ENCODE measurements at places on chromosomes 7 and 10.
A peak's percentile ranks its signal among the peaks of the same experiment; 100 is the strongest.

DNA sequence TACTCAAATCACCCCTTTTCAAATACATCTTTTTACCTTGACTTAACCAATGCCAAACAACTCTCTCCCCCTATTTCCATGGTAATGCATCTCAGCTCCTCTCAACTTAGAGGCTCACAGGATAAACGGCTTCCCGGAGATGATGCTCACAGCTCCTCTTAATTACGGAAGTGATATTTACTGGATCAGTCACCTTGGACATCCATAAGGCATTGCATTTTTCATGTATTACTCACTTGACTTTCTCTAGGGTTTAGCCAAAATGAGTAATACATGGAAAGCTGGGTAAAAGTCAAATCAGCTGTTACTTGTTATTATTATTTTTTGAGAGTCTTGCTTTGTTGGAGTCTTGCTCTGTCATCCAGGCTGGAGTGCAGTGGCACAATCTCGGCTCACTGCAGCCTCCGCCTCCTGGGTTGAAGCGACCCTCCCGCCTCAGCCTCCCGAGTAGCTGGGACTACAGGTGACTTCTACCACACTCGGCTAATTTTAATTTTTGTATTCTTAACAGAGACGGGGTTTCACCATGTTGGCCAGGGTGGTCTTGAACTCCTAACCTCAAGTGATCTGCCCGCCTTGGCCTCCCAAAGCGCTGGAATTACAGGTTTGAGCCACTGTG lies 73.3 kb upstream of the RHEB start:
- no peak for DNase-seq

- no peak for DNase-seq
Measured at GRCh38 chr10:66378117-66378876, 547.5 kb upstream of the LRRTM3 start.

DNA sequence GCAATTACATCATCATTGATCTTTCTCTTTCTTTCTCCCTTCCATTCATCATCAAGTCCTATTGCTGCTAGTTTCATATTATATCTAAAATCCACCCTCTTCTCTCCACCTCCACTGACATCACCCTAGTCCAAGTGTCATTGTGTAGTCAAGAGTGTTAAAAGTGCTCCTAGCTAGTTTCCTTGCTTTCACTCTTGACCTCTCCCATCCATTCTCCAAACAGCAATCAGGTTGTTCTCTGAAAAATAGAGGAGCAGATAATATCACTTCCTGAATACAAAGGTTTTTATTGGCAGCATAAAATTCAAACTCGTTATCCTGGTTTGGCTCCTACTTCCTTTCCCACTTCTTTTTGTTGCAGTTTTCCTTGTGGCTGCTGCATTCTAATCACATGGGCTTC lies 61.6 kb upstream of the PHF14 start:
- DNase-seq: no peak

DNA sequence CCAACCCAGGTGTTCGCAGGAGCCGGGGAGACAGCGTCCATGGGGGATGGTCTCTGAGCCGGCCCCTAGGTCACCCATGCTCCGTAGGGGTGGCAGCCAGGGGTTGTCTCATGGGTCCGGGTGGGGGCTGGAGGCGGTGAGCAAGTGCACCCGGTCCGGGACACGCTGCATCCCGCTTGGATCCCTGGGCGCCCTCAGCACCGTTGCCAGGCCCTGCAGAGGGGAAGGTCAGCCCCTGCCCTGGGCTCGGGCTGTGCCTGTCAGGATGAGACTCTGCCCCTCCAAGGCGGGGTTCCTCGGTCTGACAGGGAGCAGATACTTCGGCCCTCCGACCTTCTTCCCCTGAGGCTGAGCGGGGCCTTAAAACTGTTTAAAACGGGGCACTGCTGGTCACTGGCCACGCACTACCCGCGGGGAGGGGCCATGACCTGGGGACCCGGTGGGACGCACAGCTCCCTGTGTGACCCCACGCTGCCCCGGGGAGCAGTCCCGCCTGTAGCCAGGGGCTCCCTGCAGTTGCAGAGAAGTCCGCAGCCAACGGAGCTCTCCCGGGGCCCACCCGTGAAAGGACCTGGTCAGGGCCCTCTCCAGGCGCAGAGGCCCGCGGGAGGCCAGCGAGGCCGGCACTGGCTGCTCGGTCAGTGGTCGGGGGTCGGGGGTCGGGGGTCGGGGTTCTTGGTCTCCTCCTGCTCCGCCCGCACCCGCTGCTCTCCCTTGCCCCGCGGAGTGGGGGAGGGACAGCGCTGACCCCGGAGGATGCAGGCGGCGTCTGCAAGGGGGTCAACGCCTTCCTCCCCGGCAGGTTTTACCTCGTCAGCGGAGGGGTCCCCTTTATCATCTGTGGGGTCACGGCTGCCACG lies 33.4 kb upstream of the KNDC1 start:
- DNase-seq: no peak

DNA sequence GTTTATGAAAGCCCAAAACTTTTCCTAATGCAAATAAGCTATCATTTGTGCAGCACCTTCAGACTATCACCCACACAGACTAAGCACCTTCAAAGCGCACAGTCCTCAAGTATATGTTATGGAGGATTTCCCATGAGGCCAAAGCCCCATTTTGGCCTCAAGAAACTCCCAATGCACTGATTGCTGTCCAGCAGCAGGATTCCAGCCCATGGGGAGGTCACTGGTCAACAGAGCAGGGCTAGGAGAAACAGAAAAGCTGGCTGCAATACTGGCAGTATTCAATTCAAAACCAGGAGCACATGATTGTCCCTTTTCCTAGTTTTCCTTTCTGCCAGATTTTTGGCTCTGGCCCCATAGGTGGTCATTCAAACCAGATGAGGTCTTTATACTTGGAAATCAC lies 24.5 kb upstream of the KIAA1217 start:
- no peak for DNase-seq

DNA sequence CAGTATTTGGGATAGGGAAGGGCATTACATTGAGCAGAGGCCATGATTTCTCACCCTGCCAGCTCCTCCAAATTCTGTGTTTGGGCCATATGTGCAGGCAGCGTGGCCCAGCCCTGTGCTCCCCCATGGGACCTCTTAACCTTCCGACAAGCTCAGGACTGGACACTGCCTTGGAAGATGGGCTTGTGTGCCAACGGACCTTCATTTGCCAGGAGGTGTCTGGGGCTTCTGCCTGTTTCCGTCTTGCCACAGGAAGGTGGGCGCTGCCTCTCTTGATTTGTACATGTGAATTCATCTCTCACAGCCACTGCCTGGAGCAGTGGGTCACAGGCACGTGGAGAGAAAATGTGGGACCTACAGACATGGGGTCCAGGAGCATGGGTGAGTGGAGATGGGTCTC lies 272.6 kb downstream of the CCSER2 start:
- DNase-seq: no peak

- DNase-seq: no peak
Measured at GRCh38 chr10:12418000-12418399, 68.7 kb downstream of the CAMK1D start.

DNA sequence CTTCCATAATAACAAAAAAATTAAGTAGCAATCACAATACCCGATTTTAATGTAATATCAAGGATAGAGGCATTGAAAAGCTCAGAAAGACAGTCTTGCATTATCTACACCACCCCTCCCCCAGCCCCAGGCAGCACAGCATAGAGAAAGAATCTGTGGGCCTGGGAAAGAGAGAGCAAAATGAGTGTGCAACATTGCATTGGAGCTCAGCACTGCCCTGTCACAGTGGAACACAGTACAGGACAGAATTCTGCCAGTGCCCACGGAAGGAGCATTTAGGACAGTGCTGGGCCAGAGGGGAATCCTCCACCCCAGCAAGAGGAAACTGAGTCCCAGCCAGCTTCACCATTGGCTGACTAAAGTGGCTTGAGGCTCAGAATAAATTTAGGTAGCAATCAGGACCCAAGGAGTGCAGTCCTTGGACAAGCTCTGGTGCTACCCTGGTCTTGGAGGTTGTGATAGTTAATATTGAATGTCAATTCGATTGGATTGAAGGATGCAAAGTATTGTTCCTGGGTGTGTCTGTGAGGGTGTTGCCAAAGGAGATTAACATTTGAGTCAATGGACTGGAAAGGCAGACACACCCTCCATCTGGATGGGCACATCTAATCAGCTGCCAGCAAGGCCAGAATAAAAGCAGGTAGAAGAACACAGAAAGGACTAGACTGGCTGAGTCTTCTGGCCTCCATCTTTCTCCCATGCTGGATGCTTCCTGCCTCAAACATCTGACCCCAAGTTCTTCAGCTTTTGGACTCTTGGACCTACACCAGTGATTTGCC lies 234.4 kb downstream of the ANK3 start:
- no peak for DNase-seq

- DNase-seq: no peak
Measured at GRCh38 chr7:73995330-73995729, 32.6 kb upstream of the ELN start.

GRCh38 chr10:124648131-124648475 lies 96.1 kb downstream of the FAM53B start:
- no peak for DNase-seq

DNA sequence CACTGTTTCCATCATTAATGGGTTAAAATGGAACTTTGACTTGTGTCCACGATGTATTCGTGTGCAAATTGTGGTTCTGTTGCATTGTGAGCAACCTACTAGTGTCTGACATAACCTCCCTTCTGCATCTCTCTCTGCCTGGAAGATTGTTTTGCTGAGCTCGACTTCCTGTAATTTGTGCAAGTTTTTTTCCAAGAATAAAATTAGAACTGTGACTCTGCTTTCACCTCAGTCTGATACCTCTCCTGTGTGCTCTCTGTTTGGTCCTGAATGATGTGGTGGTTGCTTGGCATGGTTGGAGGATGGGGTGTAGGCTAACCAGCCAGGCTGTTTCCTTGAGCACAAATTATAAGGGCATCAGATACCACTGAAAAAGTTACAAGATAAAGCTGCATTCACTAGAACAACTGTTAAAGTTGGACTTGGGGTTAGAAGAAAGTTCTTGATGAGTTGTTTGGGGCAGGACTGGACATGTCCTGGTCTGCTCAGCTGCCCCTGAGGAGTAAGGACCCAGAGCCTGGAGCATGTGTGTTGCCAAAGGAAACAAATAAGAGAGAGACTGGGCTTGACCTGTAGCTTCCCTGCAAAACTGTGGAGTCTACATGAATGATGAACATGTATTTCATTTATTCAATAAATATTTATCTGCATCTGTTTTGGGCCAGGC lies 1.9 kb upstream of the VOPP1 start:
- DNase-seq: peak; percentile 82

GRCh38 chr10:75851580-75852345 lies 420.3 kb downstream of the LRMDA start:
- no peak for DNase-seq

GRCh38 chr7:129644634-129645230 lies 33.2 kb downstream of the NRF1 start:
- DNase-seq: peak; percentile 16

DNA sequence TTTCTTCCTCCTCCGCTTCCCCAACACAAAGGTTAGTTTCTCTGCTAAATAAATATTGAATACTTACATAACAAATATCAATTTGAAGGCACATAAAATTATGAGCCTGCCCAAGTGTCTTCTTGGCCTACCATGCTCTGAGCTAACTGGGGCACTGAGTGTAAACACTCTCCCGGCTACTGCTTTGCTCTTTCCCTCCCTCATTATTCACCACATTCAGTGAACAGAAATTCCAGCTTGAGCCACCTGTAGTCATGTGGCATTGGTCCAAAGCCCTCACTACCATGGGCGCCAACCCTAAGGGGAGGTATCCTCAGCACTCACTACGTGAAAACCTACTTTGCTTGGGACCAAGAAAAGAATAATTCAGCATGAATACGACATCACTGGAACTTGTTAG lies 409.0 kb downstream of the KCNMA1 start:
- DNase-seq: no peak

GRCh38 chr7:3892157-3892556 lies 591.1 kb downstream of the SDK1 start:
- no peak for DNase-seq

GRCh38 chr10:37732685-37733084 lies 124.7 kb downstream of the ZNF248 start:
- no peak for DNase-seq

GRCh38 chr7:15954671-15955354 lies 268.3 kb upstream of the MEOX2 start:
- no peak for DNase-seq

Data from CD4-positive, alpha-beta T cell treated with Interleukin-2 at 100 ng/mL for 4 hours (primary cell).